ENCODE measurements at places on chromosomes 2 and 18.

GRCh38 chr2:96680561-96681141, 38.1 kb downstream of the FER1L5 start:
- DNase-seq, result no peak

GRCh38 chr2:234451852-234452625, 44.8 kb downstream of the ARL4C start:
- DNase-seq, result no peak

GRCh38 chr2:98658816-98659490, 50.6 kb downstream of the UNC50 start:
- DNase-seq, result no peak

DNA sequence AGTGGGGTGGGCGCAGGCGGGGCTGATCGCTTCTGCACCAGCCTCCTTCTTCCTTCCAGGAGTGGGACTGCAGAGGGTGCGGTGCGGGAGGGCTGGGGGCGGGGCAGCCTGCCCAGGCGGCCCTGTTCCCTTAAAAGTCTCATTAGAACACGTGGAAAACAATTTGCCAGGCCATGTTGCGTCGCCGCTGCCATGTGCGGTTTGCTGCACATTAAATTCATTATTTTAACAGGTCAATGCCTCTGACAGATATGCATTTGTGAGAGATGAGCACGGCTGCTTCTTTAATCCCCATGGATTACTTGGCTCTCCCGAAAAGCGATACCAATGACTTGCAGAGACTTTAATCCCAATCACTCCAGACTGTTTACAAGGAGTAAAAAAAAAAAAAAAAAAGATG, 139.0 kb downstream of the CELF4 start:
- no peak for DNase-seq

GRCh38 chr2:136118819-136119716, 1.1 kb upstream of the CXCR4 start:
- peak; percentile 71 for DNase-seq

- peak; percentile 52 for DNase-seq
Observed at GRCh38 chr2:216692636-216693413, 2.5 kb downstream of the IGFBP5 start.

- DNase-seq, result no peak
Observed at GRCh38 chr2:181114021-181114420, 133.6 kb downstream of the UBE2E3 start.

DNA sequence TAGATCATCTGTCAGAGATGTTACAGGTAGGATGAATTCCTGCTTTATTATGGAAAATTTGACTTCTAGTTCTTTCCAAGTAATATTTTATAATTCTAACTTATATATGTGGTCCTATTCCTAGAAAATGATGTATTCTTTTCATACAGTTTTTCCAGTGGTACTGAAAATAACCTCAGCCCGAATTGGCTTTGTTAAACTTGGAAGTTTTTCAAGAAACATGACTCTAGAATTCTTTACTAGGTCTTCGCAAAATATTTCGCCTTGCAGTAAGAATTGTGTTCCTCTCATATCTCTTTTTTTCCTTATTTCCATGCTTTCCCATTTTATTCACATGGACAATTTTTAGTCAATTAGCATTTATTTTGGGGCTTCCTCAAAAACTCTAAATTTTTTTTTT, 60.5 kb downstream of the BMPR2 start:
- no peak for DNase-seq

- no peak for DNase-seq
Observed at GRCh38 chr2:233474308-233475160, 92.0 kb downstream of the USP40 start.

DNA sequence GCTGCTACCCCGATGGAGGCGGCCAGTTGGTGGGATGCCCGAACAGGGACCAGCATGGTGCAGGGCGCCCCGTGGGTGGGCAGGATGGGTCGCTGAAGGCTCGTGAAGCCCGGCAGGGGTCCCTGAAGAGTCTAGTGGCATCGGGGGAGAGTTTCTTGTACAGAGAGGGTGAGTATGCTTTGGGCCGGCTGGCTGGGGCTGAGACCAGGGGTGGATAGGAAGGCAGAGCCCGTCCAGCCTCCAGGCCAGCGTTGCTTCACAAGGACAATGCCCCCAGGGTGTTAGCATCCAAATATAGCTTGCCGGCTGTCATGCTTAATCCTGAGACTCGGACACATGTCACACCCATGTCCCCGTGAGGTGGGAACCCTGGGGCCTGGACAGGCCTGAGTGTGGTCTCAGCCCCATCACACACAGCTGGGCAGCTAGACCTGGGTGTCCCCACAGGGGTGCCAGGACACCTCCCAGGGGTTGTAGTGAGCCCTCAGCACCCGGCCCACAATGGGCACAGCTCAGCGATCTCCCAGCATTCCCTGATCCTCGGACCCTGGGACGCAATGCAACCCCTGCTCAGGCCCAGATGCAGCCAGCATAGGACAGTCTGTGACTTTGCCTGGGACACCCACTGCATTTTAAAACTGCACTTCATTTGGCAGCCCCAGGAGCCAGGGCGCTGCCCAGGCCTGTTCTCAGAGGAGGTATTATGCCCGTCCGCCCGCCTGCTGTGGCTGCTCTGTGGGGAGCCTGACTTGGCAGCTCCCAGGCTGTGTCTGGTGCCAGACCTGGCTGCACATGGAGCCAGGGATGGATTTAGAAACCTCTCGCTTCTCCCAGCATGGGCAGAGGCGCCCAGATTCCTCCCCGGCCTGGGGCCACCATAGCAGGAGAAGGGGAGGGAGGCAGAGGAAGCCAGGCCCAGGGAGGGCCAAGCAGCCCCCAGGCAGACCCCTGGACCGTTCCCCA, 36.4 kb downstream of the RAMP1 start:
- DNase-seq, result no peak

DNA sequence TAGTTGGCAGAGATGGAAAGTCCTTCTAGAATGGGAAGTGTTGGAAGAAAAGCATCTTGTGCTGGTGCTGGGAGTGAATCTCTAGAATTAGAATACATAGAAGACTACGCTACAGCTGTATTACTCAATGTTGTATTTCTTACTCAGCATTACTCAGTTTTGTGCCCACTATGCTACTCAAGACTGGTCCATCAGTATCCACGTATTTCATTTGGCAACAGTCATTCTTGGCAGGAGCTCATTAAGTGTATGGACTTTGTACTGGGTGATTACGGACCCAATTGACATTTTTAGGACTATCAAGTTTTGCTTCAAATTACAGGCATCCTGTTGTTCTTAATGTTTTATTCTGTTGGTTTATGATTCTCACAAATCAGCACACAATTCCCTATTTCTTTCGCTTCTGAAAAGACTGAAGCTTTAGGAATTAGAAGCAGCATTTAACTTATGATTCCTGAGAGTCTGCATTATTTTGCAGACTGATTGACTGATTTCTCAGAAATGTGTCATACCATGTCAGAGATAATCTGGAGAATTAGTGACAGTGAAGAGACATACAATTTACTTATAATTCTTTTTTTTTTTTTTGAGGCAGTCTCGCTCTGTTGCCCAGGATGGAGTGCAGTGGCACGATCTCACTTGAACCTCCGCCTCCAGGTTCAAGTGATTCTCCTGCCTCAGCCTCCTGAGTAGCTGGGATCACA, 136.9 kb downstream of the MYO3B start:
- DNase-seq, result no peak

- no peak for DNase-seq
Observed at GRCh38 chr2:237198164-237198855, 112.6 kb downstream of the COPS8 start.

- DNase-seq, result no peak
Observed at GRCh38 chr2:235737840-235738239, 244.0 kb downstream of the AGAP1 start.

DNA sequence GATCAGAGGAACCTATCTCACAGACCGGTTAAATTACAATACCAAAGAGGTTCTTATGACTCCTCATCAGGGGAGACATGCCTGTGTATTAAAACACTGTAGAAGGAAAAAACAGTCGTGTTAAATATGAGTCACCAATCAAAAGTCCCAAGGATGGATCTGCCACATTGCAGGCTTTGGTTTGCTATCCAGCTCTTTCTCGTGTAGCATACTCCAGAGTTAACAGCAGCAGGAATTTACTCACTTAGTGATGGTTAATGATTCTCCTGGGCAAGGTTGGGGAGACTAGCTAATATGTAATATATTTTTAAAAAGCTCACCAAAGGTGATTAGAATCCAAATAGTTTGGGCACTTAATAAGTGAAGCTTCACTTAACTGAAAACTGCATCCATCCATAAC, 109.7 kb downstream of the MBD5 start:
- DNase-seq, result no peak

DNA sequence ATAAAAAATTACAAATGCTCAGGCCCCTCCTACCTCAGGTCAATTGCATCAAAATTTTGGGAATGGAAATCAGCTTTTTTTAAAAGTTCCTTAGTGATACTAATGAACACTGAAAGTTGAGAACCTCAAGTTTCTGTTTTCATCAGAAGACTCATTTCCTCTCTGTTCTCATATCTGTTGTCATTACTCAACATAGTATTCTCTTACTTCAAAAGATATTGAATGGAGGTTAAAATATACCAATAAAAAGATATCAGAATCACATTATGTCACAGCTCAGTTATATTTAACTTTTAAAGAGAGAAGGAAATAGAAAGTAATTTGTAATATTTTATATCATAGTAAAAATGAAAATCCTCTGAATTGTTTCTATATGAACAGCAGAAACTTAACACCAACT, 959.4 kb upstream of the LRRTM1 start:
- DNase-seq, result no peak

DNA sequence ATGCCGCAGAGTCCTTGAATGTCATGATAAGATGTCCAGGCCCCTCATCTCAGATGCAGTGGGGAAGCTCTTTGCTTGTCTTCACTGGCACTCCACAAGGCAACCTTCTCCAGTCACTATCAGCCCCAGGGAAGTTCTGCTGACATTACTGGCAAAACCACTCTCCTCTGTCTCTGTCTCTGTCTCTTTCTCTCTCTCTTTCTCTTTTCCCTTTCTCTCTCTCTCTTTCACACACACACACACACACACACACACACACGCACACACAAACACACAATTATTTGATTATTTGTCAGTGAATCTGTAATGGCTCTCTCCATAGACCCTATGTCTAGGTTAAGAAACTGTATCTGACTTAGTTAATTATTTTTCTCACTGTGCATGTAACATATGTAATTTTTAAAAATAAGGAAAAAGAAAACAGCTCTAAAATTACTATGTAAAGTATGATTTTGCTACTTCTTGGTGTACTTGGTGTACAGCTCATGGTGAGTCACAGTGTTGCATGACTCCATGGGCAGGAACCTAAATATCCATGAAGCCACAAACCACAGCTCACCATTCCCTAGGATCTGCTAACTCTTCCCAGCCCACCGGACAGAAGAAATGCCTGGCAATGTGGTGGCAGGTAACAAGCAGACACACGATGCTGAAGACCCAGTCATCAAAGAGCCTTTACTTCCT, 594.9 kb upstream of the ID2 start:
- DNase-seq, result no peak

Measured in stimulated activated CD4-positive, alpha-beta T cell treated with anti-CD3 and anti-CD28 coated beads, Interleukin-15, amount 100 ng/mL, for 1 hour (primary cell).